Dermis blood vessel endothelial cell (primary cell): ENCODE measurements at places on chromosomes 4 and X. TPM values are rescaled to one million over a fixed set of nuclear protein-coding genes. Genes with fewer than 3 reads are reported as not detected.
A peak's percentile ranks its signal among the peaks of the same experiment; 100 is the strongest.

The PAGE2 gene
- not detected in 2 replicates for total RNA-seq

The STATH gene
- total RNA-seq, result not detected in 2 replicates

The S100P gene
- not detected in 2 replicates for total RNA-seq

The CXCL9 gene
- not detected in 2 replicates for total RNA-seq

The F11 gene
- total RNA-seq, result not detected in 2 replicates

The TXK gene
- total RNA-seq, result 0.17 and 0.23 TPM in 2 replicates

The ZRSR2 gene
- 3.4 and 6.3 TPM in 2 replicates for total RNA-seq

The GPR173 gene
- total RNA-seq, result 1.7 and 2.5 TPM in 2 replicates

The AFM gene
- not detected in 2 replicates for total RNA-seq

DNA sequence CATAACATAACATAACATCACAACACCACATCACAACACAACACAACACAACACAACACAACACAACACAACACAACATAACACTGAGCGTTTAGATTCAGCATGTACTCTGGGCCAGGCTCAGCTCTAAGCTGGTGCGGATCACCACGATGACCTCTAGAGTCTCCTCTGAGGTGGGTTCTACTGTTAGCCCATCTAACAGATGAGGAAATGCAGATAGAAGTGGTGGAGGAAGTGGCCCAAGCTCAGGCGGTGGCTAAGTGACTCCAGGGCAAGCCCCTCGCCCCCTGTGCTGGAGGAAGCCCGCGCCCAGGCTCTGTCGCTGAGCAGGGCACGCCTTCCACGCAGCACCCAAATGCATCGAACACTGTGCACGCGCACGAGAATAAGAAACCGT, 45.3 kb upstream of the CDKN2AIP start:
- DNase-seq, result no peak

DNA sequence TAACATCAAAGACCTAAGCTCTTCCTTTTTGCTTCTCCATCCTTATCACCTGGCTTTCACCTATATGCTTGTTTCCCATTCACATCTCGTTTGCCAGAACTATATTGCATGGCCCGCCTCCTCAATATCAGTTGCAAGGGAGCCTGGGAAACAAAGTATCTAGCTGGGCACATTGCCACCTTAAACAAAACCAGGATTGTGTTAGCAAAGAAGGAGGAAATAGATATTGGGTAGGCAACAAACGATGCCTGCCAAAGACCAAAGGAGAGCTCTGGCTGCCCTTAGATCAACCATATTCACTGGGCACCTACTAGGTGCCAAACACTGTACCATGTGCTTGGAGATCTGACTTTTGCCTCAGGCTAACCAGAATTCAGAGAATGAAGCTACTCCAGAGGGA, 107.5 kb downstream of the GRIA3 start:
- DNase-seq, result no peak

DNA sequence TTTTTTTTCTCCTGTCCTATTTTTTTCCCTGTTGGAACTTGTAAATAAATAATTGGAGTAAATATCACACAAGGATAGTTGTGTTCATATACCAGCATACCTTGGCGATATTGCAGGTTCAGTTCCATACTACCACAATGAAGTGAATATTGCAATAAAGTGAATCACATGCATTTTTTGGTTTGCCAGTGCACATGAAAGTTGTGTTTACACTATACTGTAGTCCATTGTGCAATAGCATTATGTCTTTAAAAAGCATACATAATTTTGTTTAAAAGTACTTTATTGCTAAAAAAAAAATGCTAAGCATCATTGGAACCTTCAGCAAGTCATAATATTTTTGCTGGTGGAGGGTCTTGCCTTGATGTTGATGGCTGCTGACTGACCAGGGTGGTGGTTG, 88.6 kb downstream of the GSTCD start:
- no peak for DNase-seq

DNA sequence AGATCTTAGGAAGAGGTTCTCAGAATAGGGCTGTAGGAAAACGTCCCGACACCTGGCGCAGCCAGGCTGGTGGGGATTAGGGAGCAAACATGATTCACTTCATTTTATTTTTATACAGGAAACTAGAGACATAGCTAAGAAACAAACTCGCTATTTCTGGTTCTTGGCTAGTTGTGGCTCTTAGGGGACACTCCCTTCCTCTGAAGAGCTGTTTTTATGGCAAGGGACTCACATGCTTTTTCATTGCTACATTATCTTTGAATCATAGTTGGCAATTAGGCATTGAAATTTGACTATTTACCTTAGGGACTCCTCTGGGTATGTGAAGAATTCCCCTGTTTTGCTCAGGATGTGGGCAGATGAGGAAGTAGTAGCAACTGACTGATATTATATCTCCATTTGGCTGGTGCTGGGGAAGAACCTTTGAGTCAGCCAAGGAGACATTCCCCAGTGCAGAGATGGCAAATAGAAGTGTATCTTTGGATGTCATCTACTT, 174.5 kb downstream of the SMIM20 start:
- DNase-seq, result no peak

DNA sequence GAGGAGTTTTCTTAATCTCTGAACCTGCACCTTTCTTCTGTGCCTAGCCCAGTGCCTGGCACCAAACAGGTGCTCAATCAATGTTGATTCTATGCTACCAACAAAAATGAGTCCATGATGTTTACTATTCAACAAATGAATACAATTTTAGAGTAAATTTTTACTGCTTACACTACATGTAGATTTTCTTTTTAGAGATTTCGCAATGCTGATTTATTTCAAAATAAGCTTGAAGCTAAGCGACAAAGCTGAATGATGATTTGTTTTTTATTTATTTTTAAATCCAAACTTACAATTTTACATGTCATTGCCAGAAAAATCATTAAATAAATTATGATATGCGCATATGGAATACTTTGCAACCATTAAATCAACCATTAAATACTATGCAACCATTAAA, 55.7 kb downstream of the AR start:
- DNase-seq, result no peak

GRCh38 chrX:9671998-9672397, 93.6 kb downstream of the GPR143 start:
- no peak for DNase-seq

- no peak for DNase-seq
Measured at GRCh38 chr4:60812811-60813210, 387.3 kb upstream of the ADGRL3 start.

GRCh38 chrX:44343412-44344141, at the start of gene EFHC2:
Gene EFHC2, minus strand, starts transcription at chrX:44343672. Its CDS starts 84 bp downstream, at chrX:44343588.
- DNase-seq, result peak; percentile 5

DNA sequence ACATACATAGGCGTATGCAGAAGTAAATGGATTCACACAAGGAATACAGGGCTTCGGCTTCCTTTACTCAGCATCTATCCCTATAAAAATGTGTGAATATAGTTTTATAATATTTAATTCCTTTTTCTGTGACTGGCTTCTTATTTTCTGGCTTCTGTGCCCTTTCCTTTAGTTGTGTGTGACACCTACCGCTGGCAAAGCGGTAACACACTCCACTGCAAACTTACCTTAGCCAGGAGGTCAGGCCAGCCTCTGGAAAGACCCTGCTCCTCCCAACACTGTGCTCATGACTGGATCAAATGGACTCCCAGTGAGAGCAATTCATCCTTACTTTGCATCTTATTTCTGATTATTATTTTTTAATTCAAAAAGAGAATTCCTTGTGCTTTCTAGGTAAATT, 244.2 kb downstream of the ANK2 start:
- no peak for DNase-seq

DNA sequence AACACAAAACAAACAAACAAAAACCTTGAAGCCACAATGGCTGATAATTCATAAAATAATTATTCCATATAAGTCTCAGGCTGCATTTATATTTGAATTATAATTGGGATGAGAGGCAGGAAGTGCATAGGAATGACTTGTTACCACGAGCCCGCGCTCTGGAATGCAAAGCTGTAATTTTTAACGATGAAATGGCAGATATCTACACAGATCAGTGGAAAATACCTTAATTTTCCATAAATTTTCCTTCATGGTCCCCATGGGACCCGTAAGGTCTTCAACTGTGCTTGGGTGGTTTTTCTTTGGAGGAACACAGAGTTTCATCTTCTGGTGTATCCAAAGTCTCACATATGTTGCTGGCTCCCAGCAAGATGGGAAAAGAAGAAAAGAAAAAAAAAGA, 226.8 kb downstream of the SHOX start:
- DNase-seq, result no peak

GRCh38 chr4:20091781-20092180, 159.9 kb upstream of the SLIT2 start:
- no peak for DNase-seq

DNA sequence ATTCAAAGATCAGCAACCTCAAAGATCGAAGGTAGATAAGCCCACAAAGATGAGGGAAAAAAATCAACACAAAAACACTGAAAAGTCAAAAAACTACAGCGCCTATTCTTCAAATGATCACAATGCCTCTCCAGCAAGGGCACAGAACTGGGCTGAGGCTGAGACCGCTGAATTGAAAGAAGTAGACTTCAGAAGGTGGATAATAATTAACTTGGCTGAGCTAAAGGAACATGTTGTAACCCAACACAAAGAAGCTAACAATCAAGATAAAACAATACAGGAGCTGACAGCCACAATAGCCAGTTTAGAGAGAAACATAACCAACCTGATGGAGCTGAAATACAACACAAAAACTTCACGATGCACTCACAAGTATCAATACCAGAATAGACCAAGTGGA, 231.1 kb downstream of the STPG2 start:
- no peak for DNase-seq

DNA sequence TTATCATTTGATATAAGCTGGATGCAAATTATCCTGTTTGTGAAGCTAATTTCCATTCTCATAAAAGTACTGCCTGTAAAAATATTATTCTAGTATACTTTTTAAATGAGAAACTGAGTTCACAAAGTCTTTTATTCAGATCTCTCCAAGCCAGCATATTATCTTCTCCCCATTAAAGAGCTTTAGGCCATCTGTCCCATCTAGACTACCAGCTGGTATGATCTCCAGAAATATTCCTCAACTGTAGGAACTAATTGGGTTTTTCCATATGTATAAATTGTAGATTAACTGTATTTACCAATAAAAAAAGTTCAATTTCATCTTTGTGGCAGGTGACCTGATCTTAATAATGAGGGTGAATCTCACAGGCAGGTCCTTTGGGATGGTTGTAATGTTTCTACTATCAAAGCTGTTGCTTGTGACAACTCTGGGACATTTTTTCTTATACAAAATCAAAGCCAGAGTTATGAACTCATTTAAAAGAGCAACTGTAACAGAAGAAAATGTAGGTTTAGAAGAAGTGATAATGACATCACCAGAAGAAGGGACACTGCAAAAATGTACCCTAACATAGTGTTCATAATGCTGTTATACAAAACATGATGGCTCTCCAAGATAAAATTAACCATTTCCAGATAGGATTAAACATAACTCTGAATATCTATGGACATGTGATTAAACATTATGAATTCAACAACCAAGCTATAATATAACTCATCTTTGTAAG, 132.8 kb downstream of the KCNIP4 start:
- DNase-seq, result no peak

DNA sequence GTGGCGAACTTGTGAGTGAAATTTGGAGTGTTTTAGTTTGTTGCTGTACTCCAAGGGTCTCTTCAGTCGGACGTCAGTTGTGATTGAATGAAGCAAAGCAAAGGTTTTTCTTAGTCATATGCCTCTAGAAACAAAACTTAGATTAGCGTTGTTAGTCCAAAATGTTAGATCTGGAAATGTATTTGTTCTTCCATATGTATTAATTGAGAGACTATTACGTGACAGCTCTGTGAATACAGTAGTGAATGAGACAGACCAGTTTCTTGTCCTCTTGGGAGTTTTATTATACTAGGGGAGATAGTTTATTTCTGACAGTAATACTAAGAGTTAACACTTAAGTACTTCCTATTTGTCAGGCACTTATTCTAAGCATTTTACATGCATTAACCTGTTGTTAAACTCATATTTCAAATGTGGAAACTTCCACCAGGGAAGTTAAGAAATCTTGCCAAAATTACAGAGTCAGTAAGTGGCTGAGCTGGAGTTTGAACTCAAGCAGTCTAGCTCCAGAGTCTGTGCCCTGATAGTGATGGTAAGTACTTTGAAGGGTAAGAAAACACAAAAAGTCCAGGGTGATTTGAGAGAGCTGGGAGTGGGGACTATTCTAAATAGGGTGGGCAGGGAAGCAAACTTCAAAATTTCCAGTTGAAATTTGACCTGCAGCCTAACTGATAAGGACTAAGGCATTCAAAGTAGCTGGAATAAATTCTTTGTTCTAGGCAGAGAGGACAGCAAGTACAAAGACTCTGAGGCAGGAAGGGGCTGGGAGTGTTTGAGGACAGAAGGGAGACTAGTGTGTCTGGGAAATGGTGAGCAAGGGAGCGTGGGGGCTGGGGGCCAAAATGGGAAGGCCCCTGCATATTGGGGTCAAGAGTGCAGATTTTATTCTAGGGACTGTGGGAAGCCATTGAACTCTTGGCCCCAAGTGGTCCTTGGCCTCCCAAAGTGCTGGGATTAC, 17.0 kb downstream of the ADD1 start:
- DNase-seq, result peak; percentile 67

GRCh38 chrX:1147611-1148515, 64.6 kb downstream of the CRLF2 start:
- DNase-seq, result no peak

DNA sequence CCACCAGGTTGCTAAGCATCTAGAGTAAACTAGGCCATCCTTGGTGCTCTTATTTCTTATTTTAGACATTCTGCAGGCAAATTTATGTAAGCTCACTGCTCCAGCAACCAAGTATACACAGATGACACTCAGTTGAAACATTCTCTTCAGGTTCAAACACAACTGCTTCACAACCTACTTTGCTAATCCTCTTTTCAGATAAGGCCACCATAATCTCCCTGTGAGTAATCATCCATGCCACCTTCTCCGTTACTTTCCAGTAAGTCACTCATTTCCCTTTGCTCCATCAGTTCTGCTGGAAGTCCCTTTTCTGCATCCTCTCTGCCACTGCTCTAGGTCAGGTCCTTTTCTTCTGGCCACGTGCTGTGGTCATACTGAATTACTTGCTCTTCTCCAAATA, 120.2 kb upstream of the WDFY3 start:
- no peak for DNase-seq

DNA sequence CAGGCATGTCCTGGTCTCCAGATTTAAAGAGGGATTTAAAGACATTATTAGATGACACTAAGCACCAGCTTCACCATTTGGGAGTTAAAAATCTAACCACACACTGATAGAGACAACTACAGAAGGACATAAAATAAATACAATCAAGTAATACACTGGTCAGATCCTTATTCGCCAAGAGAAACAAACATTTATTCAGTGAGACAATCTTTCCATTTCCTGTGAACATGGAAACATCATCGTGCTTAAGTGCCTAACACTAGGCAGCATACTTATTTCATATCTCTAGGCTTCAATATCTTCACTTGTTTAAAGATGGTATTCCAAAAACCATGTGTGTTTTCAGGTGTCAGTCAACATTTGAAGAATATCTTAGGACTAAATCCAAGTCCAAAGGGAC, 103.6 kb downstream of the AREG start:
- peak; percentile 29 for DNase-seq

DNA sequence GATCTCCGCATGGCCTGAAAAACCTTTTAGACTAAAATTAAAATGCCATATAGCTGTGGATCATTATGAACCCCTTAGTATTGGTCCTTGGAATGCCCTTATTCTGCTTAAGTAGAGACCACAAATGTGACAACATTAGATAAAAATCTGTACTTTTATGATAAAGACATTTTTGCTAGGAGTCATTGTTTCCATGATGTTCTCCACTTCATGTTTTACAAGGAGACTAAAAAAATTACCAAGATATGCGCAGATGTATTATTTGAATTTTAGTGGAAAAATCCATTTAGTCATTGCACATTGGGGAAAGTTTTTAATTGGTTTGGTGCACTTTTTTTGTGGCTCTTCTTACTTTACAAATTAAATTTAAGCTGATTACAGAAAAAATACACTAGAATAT, 85.1 kb upstream of the HPRT1 start:
- no peak for DNase-seq

GRCh38 chr4:150078041-150078578, at the start of gene DCLK2:
Gene DCLK2, plus strand, starts transcription at chr4:150078445. Its CDS starts 583 bp downstream, at chr4:150079028.
- DNase-seq, result peak; percentile 77
